Common myeloid progenitor, CD34-positive (primary cell): ENCODE measurements at places on chromosomes 6 and 20.
A peak's percentile ranks its signal among the peaks of the same experiment; 100 is the strongest.

DNA sequence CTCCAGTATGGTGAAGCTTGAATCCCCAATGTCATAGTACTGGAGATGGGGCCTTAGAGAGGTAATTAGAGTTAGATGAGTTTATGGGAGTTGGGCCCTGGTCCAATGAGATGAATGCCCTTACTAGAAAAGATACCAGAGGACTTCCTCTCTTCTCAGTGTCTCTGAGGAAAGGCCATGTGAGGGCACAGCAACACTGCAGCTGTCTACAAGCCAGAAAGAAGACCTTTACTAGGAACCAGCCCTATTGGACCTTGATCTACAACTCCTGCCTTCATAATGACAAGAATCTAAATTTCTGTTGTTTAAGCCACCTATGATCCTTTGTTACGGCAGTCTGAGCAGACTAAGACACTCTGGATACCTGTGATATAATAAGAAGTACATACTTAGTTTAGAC, 31.4 kb upstream of the AKAP7 start:
- no peak for DNase-seq

- no peak for DNase-seq
Observed at GRCh38 chr20:40848526-40848925, 159.5 kb upstream of the MAFB start.

- DNase-seq, result no peak
Observed at GRCh38 chr6:12578097-12578496, 138.5 kb upstream of the PHACTR1 start.

DNA sequence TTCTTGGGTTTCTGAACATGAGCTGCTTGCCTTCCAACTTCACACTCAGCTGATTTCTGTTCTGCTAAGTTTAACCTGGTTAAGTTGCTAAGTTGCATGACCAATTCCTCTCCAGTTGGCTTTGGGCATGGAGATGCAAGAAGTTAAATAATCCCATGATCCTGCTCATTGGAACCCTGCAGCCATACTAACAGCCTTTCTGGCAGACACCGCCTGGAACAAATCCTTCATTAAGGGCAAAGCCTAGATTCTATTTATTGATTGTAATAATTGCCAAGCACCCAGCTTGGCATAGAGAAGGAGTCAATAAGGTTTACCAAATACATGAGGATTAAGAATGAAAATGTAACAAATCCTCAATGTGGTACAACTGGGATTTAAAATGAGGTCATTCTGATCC, 742.4 kb upstream of the CHD6 start:
- DNase-seq, result no peak

DNA sequence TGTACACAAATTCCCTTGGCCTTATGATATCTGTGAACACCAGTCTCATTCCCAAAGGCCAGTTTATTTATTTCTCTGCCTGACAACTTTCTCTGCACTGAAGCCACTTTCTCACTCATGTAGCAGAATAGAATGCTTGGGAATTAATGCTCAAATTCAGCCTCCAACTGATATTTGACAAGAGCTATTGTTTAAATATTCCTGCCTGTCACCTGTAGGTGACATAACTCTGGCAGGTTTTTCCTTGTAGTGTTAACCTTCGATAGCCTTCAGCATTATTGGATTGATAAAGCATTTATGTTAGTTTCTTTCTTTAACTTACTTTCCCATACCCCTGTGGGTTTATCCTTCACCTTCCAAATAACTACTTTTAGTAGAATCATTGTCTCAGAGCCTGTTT, 1183.2 kb upstream of the ADGRB3 start:
- no peak for DNase-seq

GRCh38 chr6:16228709-16229665, 9.4 kb upstream of the GMPR start:
- no peak for DNase-seq

GRCh38 chr20:15916623-15917022, 656.6 kb downstream of the KIF16B start:
- no peak for DNase-seq

- no peak for DNase-seq
Observed at GRCh38 chr6:45169815-45170214, 158.3 kb upstream of the RUNX2 start.

GRCh38 chr6:158411998-158412397, 99.7 kb downstream of the TULP4 start:
- no peak for DNase-seq

GRCh38 chr6:153668758-153669157, 370.3 kb upstream of the OPRM1 start:
- no peak for DNase-seq

DNA sequence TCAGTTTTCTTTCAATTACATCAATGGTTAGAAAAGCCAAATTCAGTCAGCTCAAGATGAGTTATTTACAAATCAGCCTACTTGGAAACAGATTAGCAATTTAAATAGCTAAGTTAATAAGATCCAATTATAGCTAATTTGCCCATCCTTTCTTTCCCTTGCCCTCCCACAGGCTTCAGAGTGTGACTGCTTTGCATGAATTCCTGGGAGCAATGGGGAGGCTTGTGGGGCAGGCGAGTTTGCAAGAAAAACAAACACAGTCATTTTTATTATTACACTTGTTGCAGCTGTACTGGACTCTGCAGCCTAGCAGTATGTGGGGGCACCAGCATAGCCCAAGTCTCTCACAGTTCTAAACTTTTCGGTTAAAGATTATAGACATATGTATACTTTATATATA, 219.0 kb downstream of the NKAIN2 start:
- no peak for DNase-seq

DNA sequence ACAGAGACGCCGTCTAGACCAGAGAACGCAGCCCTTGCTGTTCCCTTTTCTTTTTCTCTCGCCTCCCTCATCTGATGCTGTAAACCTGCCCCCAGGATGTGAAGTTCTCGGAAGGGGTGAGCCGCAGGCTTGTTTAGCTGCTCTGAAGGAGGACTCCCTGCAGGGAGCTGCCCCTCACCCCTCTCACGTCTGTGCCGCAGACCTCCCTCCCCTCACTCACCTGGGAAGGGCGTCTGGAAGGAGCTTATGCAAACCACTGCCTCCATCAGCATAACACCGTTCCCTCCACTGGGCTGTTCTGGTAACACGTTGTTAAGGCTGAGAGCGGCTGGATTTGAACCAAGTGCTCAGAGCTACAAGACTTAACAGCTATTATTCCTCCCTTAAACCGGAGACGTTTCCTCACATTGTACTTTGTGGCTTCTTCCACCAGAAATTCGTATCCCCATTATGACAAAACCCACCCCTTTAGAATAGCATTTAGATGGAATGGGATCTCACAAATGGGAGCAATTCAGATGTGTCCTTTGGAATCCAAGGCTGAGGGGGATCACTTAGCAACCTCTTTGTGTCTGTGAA, 99.8 kb downstream of the SMOC2 start:
- no peak for DNase-seq

- DNase-seq, result no peak
Observed at GRCh38 chr6:31309641-31310040, 37.7 kb upstream of the HLA-C start.

DNA sequence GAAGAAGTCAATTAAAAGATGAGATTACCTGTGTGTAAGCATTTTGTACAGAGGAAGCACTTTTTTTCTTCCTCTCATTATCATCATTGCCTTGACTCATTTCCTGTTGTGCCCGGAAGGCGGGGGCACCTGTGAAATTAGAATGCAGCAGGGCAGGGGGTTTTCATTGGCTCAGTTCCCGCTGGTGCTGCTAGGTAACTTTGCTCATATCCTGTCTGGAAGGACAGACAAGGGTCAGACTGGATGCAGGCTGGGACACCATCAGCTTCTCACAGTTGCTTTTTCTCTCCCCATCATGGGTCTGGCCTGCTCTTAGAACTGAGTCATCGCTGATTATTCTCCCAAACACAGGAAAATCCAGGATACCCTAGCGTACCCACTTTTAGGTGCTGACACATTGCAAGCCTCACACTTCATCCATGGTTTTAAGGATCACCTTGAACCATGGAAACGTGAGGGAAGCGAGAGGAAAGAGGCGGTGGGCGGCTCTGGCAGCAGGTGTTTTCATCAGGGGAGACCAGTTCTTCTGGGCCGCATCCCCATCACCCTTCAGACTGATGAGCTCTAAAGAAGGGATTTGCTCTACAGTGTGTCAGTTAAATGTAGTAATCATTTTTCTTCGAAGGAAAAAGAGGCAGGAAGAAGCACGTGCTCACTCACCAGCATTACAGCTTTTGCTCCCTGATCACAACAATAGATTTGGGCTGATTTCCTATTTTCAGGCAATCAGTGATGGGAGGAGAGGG, 195.7 kb upstream of the SASH1 start:
- no peak for DNase-seq

GRCh38 chr6:117451671-117452070, 25.9 kb upstream of the ROS1 start:
- no peak for DNase-seq

- DNase-seq, result peak; percentile 14
Observed at GRCh38 chr20:45229264-45230056, 8.3 kb downstream of the SEMG2 start.

GRCh38 chr6:30889921-30890645, 5.8 kb downstream of the DDR1 start:
- DNase-seq, result no peak

- DNase-seq, result no peak
Observed at GRCh38 chr6:12354499-12354898, 64.3 kb downstream of the EDN1 start.

DNA sequence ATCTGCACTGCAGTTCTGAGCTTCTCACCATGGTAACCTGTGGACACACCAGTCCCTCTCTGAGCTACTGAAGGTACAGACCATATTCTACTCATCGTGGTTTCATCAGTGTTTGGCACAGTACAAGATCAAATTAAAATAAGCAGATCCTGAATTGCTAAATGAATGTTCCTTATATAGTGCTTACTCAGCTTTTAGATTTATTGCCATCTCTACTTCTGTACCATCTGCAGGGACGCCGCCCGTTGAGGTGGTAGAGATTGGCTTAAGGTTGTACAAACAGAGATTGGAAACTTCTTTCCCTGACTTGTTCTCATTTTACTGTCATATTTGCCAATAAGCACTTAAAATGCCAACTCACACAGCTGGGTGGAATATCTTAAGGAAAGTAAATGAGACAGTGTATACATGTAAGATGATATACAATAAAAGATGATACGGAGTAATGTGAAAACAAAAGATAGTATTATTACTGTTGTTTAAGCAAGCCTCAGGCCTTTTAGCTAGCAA, 223.4 kb upstream of the FOXQ1 start:
- no peak for DNase-seq

GRCh38 chr20:62481425-62482145, 5.8 kb upstream of the GATA5 start:
- DNase-seq, result no peak

- DNase-seq, result no peak
Observed at GRCh38 chr6:53109612-53110011, 39.0 kb downstream of the GCM1 start.

- DNase-seq, result no peak
Observed at GRCh38 chr6:35382015-35382414, 39.7 kb downstream of the PPARD start.

DNA sequence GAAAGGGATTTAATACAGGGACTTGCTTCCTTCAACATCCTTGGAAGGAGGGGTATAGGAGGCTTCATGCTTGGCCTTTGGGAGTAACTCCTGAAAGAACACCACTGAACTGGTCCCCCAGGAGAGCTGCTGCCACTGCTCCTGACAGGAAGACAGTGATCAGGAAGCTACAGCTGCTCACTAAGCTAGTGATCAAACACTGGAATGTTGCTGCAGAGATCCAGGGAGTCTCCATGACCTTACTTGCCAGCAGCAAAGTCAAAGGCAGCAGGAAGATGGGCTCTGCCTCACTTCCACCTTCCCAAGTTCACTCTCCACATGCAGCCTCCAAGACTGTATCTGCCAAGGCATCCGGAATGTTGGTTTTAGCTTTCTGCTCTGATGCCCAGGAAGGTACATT, 31.8 kb downstream of the PIM1 start:
- no peak for DNase-seq

GRCh38 chr6:124775121-124775520, 187.1 kb upstream of the RNF217 start:
- DNase-seq, result no peak

GRCh38 chr6:131998255-131998982, 47.2 kb upstream of the CCN2 start:
- no peak for DNase-seq

- DNase-seq, result no peak
Observed at GRCh38 chr6:81634155-81634880, 118.2 kb downstream of the TENT5A start.
